Uterus (tissue), 4 donors: ENCODE measurements at places on chromosomes 16 and 17.
A peak's percentile ranks its signal among the peaks of the same experiment; 100 is the strongest.

- DNase-seq: no peak
These were observed 1.7 kb downstream of the ARHGAP27 start for GRCh38 chr17:45430738-45431530.

DNA sequence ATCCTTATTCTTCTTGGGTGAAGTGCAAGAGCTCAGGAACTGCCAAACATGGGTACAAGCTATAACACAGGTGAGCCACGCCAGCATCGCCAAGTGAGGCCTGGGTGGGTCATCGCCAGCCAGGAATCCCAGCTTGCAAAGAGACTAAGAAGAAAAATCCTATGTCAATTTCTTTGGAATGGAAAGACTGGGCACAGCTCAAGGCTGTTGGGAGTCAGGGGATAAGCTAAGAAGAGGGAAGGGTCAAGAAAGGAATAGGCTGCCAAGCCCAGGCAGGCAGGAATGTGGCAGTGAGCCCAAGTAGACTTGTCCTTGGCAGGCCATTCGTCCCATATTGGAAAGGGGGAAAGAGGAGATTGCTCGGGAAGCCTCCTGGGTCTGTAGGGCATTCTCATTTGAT, 191.4 kb upstream of the CDH5 start:
- DNase-seq: no peak

GRCh38 chr17:43814026-43814425, 18.9 kb downstream of the MPP3 start:
- DNase-seq: no peak

DNA sequence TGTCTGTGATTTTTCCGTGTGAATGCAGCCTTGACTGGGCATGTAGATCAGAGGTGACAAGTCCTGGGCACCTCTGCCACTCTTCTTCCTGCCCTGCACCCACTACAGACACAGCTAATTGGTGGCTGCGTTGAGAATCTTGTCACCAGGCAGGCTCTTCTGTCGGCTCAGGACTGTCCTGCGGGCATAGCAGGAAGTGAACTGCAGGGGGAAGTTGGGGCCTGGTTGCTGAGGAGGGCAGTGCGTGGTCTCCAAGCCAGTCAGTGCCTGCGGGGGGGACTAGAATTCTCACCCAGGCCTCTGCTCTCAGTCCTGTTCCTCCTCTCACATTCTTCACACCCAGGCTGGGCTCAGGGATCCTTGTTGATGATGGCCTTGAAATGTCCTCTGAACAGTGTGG, 50.5 kb downstream of the JPH3 start:
- DNase-seq: no peak

GRCh38 chr16:25966172-25967097, 274.7 kb downstream of the HS3ST4 start:
- no peak for DNase-seq

DNA sequence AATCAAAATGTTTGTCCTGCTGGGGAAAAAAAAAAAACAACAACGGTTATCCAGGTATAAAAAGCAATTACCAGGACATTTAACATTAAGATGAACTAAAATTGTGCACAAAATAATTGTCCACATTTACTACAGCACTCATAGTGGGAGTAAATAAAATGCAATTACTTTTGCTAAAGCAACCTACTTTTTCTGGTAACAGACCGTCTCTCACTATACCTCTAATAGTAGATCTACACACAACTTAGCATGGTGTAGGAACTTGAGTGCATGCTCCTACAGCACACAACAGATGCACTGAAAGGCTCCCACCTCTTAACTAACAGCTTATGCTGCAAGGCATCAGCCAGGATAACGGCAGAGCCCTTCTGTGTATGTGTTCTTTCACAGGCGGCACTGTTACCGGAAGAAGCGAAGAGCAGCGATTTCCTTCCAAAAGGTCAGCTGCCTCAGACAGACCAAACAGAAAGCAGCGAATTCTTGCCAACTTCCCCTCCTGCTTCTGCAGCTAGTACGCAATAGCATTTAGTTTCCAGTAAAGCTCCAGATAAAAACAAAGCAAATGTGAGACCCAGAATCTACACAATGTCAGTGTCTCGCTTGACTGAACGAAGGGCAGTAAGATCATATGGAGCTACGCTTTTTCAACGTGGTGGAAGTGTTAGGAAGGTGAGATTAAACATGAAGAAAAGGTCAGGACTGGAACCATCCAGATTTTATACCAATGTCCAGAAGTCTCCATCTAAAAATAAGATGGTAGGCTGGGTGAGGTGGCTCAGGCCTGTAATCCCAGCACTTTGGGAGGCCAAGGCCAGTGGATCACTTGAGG, 27.6 kb downstream of the STAT5B start:
- DNase-seq: peak; percentile 90

GRCh38 chr16:22071331-22071910, 20.9 kb upstream of the VWA3A start:
- DNase-seq: no peak

GRCh38 chr17:2057760-2058585, 3.1 kb downstream of the HIC1 start:
- peak; percentile 46 for DNase-seq

- DNase-seq: no peak
These were observed 934 bp upstream of the AOC2 start for GRCh38 chr17:42843358-42843934.

DNA sequence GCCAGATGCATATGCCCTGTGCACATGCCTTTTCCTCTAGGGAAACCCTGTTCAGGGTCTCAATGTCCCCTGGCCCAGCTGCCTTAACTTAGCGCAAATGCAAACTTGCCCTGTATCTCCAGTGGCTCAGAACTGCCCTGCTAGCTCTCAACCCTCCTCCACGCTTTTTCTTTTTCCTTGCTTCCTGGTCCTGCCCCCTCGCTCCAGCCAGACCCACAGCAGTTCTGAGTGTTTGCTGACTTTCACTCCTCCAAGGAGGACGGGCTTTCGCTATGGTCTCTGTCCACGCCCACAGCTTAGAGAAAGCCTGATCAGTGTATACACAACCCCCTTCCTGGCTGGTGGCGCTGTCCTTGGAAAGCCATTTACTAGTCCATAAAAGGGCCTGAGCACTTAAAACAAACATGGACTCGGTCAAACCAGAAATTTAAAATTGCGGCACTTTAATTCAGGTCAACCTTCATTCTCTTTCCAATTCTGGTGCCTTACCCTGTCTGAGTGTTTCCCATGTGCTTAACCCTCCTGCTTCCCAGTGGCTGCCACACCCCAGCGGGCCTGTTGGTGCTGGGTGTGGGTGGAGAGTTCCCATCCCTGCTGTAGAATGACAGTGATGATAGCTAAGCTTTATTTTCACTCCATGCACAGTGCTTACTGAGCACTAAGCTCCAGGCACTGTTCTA, 15.6 kb upstream of the TMEM98 start:
- peak; percentile 58 for DNase-seq

GRCh38 chr17:5783851-5784250, 199.5 kb upstream of the NLRP1 start:
- no peak for DNase-seq

GRCh38 chr16:73361061-73361460, 313.1 kb upstream of the ZFHX3 start:
- no peak for DNase-seq

- no peak for DNase-seq
These were observed 14.5 kb downstream of the CCL11 start for GRCh38 chr17:34299956-34300577.

DNA sequence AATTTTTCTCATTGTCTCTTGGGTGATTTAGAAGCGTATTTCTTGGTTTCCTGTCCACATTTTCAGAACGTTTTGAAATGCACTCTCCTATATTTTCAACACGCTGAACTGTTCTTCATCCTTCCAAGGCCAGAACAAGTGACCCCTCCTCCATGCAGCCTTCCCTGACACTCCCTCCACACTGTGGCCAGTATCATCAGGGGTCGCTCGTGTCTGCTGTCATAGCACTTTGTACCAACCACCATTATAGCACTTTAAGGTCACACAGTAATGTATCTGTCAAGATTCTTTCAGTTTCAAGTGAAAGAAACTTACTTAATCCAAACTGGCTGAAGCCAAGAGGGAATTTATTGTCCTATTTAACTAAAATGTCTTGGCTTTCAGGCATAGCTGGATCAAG, 17.5 kb upstream of the IL21R start:
- no peak for DNase-seq

DNA sequence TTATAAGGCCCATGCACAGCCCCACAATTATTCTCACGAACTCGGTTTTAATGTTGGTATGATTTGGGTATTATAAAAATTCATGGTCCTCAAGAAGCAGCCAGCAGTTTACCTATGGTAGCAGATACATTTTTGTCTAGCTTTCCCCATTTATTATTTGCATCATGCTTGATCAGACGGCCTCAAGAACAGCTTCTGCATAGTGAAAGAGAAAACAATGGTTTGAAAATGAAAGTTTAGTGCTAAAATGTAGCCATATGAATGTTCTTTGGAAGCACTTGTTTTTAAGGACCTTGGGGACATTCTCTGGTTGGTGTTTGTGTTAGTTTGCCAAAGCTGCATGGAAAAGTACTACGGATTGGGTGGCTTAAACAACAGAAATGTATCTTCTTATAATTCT, 72.4 kb upstream of the CPHXL start:
- DNase-seq: no peak

DNA sequence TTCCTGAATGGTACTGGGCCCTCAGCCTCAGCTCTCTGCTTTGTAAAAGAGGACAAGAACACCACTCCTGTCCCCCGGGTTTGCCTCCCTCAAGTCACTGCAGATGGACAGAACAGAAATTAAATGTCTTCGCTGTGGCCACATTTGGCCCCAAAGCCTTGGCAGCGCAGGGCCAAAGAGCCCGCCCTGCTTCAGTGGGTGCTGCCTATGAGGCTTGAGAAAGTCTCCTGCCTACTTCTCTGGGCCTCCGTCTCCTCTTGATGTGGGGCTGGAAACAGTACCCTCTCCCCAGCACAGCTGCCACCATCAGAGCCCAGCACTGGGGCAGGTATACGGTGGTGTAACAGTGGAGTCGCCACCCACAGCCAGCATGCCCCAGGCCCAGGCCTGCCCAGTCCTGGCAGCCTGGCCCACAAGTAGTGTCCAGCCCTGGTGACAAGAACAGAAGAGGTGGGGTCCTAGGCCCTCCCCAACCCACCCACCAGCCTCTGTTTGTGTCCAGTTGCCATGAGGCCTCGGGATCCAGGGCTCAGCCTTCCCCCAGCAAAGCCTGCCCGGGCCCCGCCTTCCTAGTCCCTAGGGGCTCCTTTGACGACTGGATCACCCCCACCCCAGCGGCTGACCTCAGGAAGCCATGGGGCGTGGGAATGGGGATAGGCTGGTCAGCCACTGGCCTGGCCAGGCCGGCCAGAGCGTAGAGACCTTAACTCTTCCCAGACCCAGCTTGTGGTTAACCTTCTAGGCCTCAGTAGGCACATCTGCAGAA, 3.9 kb upstream of the TPPP3 start:
- no peak for DNase-seq

- DNase-seq: no peak
These were observed 12.0 kb downstream of the KCNJ2 start for GRCh38 chr17:70181376-70181775.

- no peak for DNase-seq
These were observed 5.7 kb upstream of the VEZF1 start for GRCh38 chr17:57993471-57994365.

GRCh38 chr16:70483426-70483825, 29.0 kb downstream of the FCSK start:
- DNase-seq: no peak

DNA sequence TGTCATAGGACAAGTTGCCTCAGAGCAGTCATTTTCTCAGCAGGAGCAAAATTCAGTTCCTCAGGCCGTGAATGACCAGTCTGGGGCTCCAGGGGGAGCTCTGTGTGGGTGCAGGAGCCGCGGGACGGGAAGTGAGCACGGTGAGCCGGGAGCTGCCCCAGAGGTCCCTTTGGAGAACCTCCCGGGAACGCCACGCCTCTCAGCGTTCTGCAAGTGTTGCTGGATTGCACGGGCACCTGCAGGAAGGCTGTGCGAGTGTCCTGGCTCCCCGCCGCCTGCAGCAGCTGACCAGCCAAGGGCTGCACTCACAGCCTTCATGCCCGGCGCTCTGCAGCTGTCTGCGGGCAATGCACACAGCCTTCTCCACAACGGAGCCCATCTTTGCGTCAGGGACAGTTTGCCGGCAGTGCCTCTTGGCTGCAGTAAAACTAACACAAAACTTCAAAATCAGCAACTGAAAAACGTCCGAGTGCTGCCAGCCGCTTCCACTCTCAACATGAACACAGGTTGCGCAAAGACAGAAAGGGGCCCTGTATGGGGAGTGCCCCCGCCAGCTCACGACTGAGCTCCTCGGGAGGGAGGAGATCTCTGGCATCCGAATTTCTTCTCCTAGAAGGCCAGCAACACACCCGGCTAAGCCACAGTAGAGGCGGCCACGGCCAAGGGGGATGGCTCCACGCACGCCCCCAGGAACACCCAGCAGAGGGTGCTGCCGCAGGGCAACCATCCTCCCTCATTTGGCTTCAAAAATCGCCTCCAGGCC, 16.0 kb downstream of the NDUFAF8 start:
- peak; percentile 83 for DNase-seq

GRCh38 chr17:77604301-77604972, 354.1 kb upstream of the TNRC6C start:
- DNase-seq: no peak

GRCh38 chr16:86455640-86456039, 54.7 kb upstream of the FOXF1 start:
- DNase-seq: no peak

DNA sequence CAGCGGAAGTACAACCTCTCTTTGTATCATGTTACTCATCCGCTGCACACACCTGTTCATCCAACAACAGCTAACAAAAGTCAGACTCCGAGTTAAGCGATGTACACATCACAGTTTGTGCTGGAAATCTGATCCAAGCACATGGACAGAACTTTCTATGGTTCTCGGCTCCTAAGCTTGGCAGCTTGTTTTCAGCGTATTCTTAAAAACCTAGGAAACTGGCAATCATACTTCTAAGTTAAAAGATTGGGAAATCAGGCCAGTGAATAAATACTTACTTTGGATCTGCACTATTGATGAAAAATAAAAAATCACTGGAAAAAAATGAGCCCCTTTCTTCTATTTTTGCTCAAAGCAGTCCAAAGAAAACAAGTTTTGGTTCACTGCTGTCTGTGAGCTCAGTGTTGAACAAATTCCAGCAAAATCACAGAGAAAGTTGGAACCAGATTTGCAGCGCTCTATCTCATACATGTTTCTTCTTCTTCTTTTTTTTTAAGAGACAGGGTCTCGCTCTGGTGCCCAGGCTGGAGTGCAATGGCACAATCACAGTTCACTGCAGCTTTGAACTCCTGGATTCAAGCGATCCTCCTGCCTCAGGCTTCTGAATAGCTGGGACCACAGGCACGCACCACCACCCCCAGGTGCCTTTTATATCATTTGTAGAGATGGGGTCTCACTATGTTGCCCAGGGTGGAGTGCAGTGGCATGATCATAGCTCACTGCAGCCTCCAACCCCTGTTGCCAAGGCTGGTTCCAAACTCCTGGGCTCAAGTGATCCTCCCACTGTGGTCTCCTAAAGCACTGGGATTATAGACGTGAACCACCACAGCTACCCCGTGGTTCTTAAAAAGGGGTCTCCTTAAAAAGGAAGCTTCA, 71.6 kb upstream of the CREBBP start:
- no peak for DNase-seq
